Activated CD4-positive, alpha-beta T cell treated with anti-CD3 and anti-CD28 coated beads, Interleukin-2, Interleukin-6, amounts not matched to agents 100 ng/mL and 50 ng/mL, durations not matched to agents 16 hours and 8 hours (primary cell): ENCODE measurements at places on chromosomes 1 and 21.

DNA sequence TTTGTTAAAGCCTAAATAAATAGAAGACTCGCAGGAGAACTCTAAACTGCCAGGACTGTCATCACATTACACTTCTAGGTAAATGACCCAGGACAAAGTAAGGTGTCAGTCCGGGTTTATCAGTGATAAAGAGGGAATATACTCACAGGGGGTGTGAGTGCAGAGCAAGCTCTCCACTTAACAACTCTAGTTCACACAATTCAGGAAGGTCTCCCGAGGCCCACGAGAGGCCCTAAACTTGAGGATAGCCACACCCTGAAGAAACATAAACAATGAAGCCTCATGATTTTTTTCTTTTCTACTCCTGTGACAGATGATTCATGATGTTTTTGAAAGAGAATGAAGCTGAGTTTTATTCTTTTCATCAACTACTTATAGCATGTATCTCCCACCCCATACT is 65.6 kb upstream of the EXO1 start:
- no peak for DNase-seq

DNA sequence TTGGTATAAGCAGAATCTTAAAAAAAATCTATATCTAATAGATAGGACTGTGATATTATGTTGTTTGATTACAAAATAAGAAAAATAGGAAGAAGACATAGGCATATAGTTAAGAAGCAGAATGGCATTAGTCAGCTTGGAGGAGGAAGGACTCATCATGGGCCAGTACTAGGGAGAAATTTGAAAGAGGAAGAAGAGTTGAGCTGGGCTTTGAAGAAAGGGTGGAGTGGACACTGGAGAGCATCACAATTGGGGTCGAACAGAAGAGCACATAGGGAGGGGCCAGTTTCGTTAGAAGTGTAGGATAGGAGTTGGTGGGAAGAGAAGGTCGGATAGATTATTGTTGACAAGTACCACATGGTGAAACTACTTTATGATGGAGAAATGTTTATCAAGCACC is 129.3 kb downstream of the CACHD1 start:
- DNase-seq: no peak

DNA sequence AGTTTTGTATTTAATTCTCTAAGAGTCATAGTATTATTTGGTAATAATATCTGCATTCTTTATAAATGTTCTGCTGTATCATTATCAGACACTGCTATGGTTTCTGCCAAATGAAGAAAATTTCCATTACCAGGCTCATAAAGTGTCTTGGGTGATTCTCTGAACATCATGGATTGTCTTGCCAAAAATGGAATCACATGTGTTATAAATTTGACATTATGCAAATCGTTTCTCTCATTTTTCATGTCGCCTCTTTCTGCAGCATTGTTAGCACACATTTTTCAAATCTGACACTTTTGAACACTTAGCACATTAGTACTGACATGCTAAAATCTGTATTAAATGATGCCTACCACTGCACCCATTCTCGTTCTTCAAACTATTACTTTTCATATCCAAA is 74.2 kb upstream of the NEK7 start:
- DNase-seq: no peak

- DNase-seq: peak; percentile 80
Observed at GRCh38 chr1:42913426-42914091, 45.1 kb downstream of the SLC2A1 start.

- DNase-seq: no peak
Observed at GRCh38 chr1:206895325-206895724, 1.9 kb upstream of the IL24 start.

- DNase-seq: no peak
Observed at GRCh38 chr1:48776393-48777218, at the start of gene BEND5. Gene BEND5, minus strand, starts transcription at chr1:48776891. Its CDS starts 60 bp downstream, at chr1:48776831.

GRCh38 chr21:28310711-28311110 is 682.0 kb downstream of the LTN1 start:
- no peak for DNase-seq

DNA sequence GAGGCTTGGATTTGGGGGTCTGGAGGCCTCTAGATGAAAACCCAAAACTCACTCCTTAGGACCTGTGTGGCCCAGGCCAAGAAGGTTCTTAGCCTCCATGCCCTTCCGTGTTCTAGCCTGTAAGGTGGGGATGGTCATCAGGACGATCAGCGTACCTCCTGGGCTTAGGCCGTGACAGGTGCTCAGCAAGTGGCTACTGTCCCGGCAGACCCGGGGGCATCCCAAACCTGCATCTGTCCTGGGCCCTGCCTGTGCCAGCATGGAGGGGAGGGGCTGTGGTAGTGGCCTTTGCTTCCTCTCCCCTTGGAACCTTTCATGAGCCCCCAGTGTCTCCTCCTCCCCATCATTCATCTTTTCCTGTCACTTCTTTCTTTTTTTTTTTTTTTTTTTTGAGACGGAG is 22.7 kb upstream of the TRAPPC10 start:
- DNase-seq: no peak

DNA sequence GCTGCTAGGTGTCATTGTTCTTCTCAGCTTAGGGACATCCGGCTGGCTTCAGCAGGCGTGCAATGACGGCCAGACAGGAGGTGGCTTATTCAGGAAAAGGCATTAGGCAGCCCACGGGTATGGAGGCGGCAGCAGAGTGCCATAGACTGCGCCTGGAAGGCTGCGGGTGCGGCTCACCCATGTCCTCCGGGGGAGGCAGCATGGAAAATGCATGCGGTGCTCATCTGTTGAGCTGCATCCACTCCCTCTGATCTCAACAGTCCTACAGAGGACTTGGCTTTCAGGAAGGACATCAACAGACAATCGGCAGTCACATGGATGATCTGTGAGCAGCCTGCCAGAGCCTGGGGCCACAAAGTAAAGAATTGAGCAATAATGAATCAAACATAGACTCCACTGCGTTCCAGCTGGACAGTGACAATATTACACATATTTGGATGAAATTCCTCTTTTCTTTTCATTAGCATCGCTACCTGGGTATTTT is 42.9 kb downstream of the UMODL1 start:
- no peak for DNase-seq

GRCh38 chr1:18575620-18576019 is 55.0 kb upstream of the PAX7 start:
- DNase-seq: peak; percentile 52

GRCh38 chr1:36084497-36085115 is 712 bp downstream of the TEKT2 start:
- no peak for DNase-seq

DNA sequence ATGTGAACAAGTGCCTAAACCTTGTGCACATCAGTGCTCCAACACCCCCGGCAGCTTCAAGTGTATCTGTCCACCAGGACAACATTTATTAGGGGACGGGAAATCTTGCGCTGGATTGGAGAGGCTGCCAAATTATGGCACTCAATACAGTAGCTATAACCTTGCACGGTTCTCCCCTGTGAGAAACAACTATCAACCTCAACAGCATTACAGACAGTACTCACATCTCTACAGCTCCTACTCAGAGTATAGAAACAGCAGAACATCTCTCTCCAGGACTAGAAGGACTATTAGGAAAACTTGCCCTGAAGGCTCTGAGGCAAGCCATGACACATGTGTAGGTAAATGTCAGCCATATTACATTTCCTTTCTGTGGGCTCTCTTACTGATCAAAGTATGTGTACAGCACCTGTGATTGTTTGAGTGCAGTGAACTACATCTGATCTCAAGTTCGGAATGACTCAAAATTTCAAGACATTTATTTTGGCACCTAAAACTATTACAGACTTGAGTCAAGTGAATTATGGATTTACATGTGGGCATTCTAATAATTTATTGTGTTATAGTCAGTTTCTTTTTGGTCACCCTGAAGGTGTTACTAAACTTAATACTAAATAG is 196.5 kb downstream of the TPR start:
- DNase-seq: no peak

GRCh38 chr1:40143891-40144575 is 17.2 kb upstream of the RLF start:
- peak; percentile 78 for DNase-seq

- DNase-seq: no peak
Observed at GRCh38 chr21:36499578-36500471, 19.9 kb upstream of the CLDN14 start.

GRCh38 chr1:228233136-228233535 is 25.3 kb downstream of the OBSCN start:
- DNase-seq: no peak

- DNase-seq: no peak
Observed at GRCh38 chr1:212951947-212952640, 1.8 kb downstream of the VASH2 start.

DNA sequence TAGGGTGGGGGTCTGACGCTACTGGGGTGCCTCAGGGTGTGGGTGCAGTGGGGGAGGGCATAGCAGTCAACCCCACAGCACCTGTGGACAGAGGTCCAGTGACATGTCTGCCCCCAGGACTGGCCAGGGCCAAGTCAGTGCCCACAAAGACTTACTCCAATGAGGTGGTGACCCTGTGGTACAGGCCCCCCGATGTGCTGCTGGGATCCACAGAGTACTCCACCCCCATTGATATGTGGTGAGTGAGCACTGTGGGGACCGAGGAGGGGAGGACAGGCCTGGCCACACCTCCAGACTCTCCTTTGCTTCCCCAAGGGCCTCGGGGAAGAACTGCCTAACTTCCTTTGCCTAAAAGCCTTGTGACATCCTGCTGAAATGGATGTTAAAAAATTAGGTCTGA is 23.5 kb downstream of the CDK18 start:
- no peak for DNase-seq

DNA sequence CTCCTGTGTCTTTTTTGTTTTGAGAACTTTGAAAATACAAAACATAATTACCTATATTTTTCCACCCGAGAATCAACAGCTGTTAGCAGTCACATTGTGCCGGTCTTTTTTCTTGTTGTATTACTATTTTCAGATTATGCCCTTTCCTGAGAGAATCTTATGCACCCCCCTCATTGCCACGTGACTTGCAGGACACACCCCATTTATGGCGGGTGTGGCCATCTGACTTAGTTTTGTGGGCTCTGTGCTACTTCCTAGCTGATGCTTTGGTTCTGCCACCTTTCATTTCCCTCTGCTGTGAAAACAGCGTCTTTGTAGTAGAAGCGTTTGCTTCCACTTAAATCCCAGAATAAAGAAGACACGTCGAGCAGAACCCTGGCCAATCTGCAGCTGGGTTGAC is 82.8 kb upstream of the SOX13 start:
- no peak for DNase-seq

DNA sequence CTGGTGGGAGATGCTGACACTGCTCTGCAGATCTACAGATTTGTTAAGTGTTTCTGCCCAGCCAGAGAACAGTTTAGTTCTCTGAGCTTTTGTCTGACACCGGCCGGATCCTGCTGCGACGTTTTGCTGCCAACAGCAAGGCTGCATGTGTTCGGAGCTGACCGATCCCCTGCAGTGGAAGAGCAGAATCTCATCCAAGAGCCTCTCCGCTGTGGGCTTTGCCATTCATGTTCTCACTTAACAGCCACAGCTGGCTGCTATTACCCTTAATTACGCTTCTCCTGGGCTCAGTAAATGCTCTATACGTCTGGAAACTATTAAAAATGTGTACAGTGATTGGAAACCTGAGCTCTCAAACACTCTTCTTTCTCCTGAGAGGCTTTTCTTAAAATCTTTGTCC is 105.3 kb downstream of the BCAR3 start:
- no peak for DNase-seq

DNA sequence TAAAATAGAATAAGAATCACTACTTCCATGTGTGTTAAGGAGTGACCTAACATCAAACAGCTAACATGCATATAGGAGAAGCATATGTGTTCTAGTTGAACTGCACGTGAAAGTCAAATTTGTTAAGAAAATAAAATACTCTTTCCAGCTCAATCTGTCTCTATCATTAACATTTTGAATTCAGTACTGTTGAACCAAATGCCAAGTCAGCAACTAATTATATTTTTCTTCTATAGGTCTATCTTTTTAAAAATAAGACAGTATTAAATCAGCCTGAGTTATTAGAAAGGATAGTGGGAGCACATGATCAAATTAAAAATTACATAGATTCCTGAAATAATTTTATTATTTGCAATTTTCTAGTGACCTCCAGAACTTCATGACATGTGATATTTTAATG is 141.8 kb downstream of the NRIP1 start:
- DNase-seq: no peak

DNA sequence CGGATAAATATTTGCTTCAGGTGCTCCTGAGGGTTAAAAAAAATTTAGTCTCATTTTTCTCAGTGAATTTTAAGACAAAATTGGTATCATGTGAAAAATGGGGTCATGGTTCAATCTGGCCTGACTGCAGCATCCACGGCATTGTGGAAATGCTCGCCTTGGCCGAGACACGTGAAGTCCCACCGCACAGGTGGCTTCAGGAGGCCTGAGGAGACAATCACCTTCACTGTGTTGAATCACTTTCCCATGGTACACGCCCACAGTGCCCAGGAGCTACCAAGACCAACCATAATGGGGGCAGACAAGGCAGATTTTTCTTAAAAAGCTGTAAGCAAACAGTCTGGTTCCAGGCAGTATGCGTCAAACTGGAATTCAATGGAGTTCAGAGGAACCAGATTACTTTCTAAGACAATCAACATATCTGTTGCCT is 11.0 kb upstream of the CPLANE2 start:
- no peak for DNase-seq

GRCh38 chr1:246058466-246058865 is 448.6 kb downstream of the SMYD3 start:
- no peak for DNase-seq

DNA sequence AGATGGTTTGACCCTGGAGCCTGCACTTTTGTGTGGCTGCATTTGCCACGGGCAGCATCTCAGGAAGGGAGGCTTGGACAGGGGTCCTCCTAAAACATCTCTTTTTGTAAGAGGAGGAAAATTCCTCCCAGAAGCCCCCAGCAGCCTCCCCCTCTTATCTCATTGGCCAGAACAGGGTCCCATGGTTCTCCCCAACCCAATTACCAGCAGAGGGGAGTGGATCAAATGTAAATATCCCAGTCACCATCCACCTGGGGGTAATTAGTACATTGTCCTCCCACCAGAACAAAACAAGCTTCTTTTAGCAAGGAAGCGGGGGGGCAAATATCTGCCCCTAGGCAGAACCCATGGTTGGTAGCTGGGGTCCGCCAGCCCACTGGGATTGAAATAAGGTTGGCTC is 44.7 kb upstream of the TENT5B start:
- no peak for DNase-seq
